Colonic mucosa (tissue), 4 donors: ENCODE measurements at places on chromosomes 2 and 18. TPM values are rescaled to one million over a fixed set of nuclear protein-coding genes. Genes with fewer than 3 reads are reported as not detected.

IL1A gene
- total RNA-seq, result not detected

C2orf80 gene
- total RNA-seq, result not detected

CFAP210 gene
- total RNA-seq, result not detected

SULT1C2 gene
- total RNA-seq, result 6.1 TPM

MALL gene
- 213 TPM for total RNA-seq

ERLEC1 gene
- total RNA-seq, result 34.2 TPM

SCYGR4 gene
- total RNA-seq, result not detected

FNDC4 gene
- 1.1 TPM for total RNA-seq

CTAGE1 gene
- not detected for total RNA-seq

CFC1 gene
- 0.44 TPM for total RNA-seq

PTPRN gene
- 1.9 TPM for total RNA-seq

GRCh38 chr2:169095621-169096105 lies 26.3 kb downstream of the DHRS9 start:
- no peaks in the 10 kb centered on the region for H3K36me3 ChIP-seq
- H3K27ac ChIP-seq, result no peak overlapping the region
- H3K27me3 ChIP-seq, result no peaks in the 10 kb centered on the region
- no peak for DNase-seq
- peaks cover 3% of the 10 kb centered on the region for H3K4me1 ChIP-seq
- no peak overlapping the region for H3K4me3 ChIP-seq

- DNase-seq, result no peak
- no peaks in the 10 kb centered on the region for H3K27me3 ChIP-seq
- no peaks in the 10 kb centered on the region for H3K4me1 ChIP-seq
- no peaks in the 10 kb centered on the region for H3K36me3 ChIP-seq
- no peak overlapping the region for H3K4me3 ChIP-seq
- H3K27ac ChIP-seq, result no peak overlapping the region
Measured at GRCh38 chr18:46607926-46608325, 49.1 kb downstream of the LOXHD1 start.

DNA sequence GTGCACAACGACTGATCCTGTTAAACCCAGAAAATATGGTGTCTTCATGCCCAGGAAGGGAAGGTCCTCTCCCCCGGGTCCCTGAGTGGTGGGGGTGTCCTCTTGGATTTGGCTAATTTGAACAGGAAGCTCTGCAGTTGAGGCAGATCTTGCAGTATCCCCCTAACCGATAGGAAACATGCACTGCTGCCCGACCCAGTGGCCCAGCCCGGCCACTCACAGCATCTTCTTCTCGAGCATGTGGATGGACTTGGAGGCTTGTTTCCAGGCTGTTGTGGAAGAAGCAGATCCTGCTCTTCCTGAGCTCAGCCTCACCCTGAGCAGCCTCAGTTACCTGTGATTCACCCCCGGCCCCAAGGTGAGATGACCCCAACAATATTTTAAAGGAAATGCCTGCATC lies 46.4 kb upstream of the ASB1 start:
- H3K4me3 ChIP-seq, result no peak overlapping the region
- H3K4me1 ChIP-seq, result no peaks in the 10 kb centered on the region
- DNase-seq, result no peak
- H3K27ac ChIP-seq, result no peak overlapping the region

DNA sequence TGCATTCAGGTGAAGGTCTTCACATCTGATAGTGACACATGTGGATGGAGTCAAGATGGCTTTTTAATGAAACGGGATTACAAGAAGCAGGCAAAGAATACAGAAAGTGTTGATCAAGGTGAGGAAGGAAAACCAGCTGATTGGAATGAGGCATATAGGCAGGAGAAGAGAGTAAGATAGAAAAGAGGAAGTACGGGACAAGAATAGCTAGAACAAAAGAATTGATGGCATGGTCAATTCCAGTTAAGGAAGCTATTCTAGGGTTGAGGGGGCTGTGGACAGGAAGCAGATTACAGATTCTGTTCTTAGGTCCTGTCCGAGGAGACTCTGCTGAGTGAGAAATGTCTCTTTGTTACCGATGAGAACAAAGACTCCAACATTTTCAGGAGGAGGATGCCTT lies 13.2 kb upstream of the NCK2 start:
- no peak overlapping the region for H3K27ac ChIP-seq
- DNase-seq, result no peak
- no peaks in the 10 kb centered on the region for H3K4me1 ChIP-seq
- H3K36me3 ChIP-seq, result no peaks in the 10 kb centered on the region
- H3K27me3 ChIP-seq, result no peaks in the 10 kb centered on the region

GRCh38 chr2:136173126-136173525 lies 55.2 kb upstream of the CXCR4 start:
- H3K4me3 ChIP-seq, result no peak overlapping the region
- no peaks in the 10 kb centered on the region for H3K36me3 ChIP-seq
- DNase-seq, result no peak

DNA sequence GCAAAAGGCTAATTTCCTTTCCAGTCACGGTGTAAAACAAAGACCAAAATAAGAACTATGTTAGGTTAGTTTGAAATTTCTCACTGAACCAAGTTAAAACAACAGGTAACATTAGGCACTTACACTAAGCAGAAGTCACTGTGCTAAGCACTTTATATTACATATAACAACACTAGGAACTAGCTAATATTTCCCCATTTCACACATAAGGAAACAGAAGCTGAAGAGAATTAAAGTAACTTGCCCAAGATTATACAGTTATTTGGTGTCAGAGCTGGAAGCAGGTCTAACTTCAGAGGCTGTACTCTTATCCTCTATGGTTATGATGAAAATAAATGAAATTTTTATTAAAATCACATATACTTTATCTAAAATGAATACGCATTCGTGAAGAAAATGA lies 5.9 kb downstream of the ITSN2 start:
- no peak overlapping the region for H3K27ac ChIP-seq
- H3K4me1 ChIP-seq, result no peaks in the 10 kb centered on the region
- no peak overlapping the region for H3K4me3 ChIP-seq
- H3K36me3 ChIP-seq, result no peaks in the 10 kb centered on the region

DNA sequence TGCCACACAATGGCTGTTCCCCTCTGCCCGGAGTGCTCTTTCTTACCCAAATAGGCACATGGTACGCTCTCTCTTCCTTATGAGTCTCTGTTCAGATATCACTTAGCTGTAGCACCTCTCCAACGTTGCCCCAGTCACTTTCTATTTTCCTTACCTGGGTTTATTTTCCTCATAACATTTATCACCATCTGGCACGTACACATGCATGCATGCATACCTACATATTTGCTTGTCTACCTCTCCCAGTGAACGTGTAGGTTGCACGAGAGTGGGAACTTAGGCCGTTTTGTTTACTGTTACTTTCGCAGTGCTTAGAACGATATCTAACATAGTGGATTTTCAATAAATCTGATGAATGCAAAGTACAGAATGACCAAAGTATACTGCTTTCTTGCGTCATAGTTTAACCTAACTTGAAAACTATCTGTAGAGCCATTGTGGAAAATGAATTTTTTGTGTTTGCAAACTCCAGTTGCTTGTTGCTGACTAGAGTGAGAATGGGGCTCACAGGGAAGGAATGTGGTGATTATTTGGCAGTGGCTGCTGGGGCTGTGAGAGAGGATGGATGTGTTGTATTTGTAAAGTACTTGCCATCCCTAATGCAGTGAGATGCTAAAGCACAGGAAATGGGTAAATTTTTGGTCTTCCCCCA lies 47.1 kb downstream of the ACSL3 start:
- DNase-seq, result no peak
- no peaks in the 10 kb centered on the region for H3K36me3 ChIP-seq
- H3K27ac ChIP-seq, result no peak overlapping the region
- no peaks in the 10 kb centered on the region for H3K27me3 ChIP-seq
- H3K4me1 ChIP-seq, result no peaks in the 10 kb centered on the region
- no peak overlapping the region for H3K4me3 ChIP-seq

GRCh38 chr18:13538630-13539029 lies 187.7 kb downstream of the FAM210A start:
- no peak for DNase-seq
- H3K36me3 ChIP-seq, result no peaks in the 10 kb centered on the region
- H3K4me3 ChIP-seq, result no peak overlapping the region
- H3K27ac ChIP-seq, result peak overlapping the region; percentile 75
- H3K4me1 ChIP-seq, result peaks cover 22% of the 10 kb centered on the region
- no peaks in the 10 kb centered on the region for H3K27me3 ChIP-seq

GRCh38 chr18:59265246-59265973 lies 7.8 kb downstream of the RAX start:
- no peaks in the 10 kb centered on the region for H3K4me1 ChIP-seq
- peaks cover 72% of the 10 kb centered on the region for H3K27me3 ChIP-seq
- peak overlapping the region; percentile 16 for H3K4me3 ChIP-seq
- no peak for DNase-seq

DNA sequence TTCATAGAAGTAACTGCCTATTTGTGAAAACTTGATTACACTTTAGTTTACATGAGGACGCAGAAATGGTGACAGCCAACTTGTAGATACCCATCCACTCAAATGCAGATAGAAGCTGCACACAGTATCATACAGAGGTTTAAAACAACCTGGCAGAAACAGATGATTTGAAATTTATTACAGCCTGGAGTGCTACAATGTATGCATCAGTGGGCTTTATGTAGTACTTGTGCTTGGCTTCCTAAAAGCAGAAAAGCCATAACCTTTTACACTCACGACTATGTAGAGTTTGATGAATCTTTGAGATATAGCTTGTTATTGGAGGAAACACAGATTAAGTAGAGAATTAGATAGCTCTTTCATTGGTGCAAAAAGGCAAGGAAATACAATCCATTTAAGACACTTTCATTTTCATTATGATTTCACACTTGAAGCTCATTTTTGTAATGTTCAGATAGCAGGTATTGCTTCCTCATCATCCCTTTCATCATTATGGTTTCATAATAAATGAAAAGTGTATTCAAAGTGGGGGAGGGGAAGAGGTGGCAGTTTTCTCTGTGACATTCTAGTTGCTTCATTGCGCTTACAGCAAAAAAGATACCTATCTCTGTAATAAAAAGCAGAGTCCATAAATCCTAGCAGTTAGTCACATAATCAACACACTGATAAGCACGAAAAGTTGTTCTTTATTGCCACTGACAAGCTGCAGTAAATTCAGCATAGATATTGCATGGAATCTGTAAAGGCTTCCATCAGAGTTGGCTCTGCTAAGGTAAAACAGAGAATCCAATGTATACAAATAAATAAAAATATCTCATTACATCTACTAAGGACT lies 789.8 kb upstream of the FSHR start:
- no peaks in the 10 kb centered on the region for H3K4me1 ChIP-seq
- H3K4me3 ChIP-seq, result no peak overlapping the region
- H3K36me3 ChIP-seq, result no peaks in the 10 kb centered on the region

- no peak overlapping the region for H3K27ac ChIP-seq
- no peaks in the 10 kb centered on the region for H3K27me3 ChIP-seq
- H3K4me1 ChIP-seq, result no peaks in the 10 kb centered on the region
- no peak overlapping the region for H3K4me3 ChIP-seq
Measured at GRCh38 chr2:61354543-61355197, 116.2 kb downstream of the USP34 start.

GRCh38 chr2:38214209-38214717 lies 138.3 kb upstream of the CYP1B1 start:
- H3K27ac ChIP-seq, result no peak overlapping the region
- no peaks in the 10 kb centered on the region for H3K36me3 ChIP-seq
- H3K4me3 ChIP-seq, result no peak overlapping the region
- H3K4me1 ChIP-seq, result no peaks in the 10 kb centered on the region

- no peak for DNase-seq
- H3K27ac ChIP-seq, result no peak overlapping the region
- H3K4me1 ChIP-seq, result no peaks in the 10 kb centered on the region
- no peak overlapping the region for H3K4me3 ChIP-seq
- H3K27me3 ChIP-seq, result no peaks in the 10 kb centered on the region
Measured at GRCh38 chr18:32911660-32912284, 138.9 kb upstream of the KLHL14 start.

DNA sequence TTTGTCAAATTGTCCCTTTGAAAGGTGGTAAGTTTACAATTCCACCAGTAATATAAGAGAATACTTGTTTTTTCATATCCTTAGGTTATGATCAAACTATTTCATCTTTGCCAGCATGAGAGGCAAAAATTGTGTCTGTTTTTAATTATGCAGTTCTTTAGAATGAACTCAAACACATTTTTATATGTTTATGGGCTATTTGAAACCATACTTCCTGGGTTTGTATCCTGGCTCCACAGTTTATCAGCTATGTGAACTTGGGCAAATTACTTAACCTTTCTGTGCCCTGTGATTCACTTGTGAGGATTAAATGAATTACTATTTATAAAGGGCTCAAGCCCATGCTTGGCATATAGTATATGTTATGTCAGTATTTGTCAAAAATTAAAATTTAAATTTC lies 109.4 kb downstream of the TANC1 start:
- H3K4me3 ChIP-seq, result no peak overlapping the region
- H3K4me1 ChIP-seq, result no peaks in the 10 kb centered on the region
- DNase-seq, result no peak
- no peaks in the 10 kb centered on the region for H3K36me3 ChIP-seq
- no peak overlapping the region for H3K27ac ChIP-seq

DNA sequence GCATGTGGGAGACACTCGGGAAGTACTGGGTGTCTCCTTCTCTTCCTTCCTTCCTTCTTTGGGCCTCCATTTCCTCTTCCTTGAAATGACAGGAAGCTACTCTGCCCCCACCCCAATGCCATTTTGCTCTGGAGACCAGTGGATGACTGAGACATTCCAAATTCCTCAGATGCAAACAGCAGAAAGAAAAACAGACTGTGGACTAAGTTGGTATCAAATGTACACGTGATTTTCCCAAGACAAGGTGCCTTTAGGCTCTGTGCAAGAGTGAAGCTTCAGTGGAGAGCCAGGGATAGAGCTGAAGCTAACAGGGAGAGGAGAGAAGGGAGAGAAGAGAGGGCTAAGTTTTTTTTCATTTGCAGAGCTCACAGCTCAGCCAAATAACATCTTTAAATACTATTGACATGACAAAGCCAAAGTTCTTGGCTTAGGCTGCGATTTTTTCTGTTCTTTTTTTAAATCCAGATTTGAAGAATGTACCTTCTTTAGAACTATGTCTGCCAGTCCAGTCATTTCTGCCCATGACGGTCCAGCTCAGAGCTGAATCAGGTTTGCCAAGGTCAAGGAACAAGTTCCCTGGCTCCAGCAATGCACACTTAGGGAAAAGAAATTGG lies 84.5 kb upstream of the LCLAT1 start:
- no peaks in the 10 kb centered on the region for H3K27me3 ChIP-seq
- no peak overlapping the region for H3K4me3 ChIP-seq
- H3K4me1 ChIP-seq, result no peaks in the 10 kb centered on the region
- H3K36me3 ChIP-seq, result no peaks in the 10 kb centered on the region
- DNase-seq, result no peak
- no peak overlapping the region for H3K27ac ChIP-seq

GRCh38 chr2:160331258-160332025 lies 131.4 kb upstream of the ITGB6 start:
- H3K27me3 ChIP-seq, result no peaks in the 10 kb centered on the region
- H3K27ac ChIP-seq, result no peak overlapping the region
- no peak overlapping the region for H3K4me3 ChIP-seq
- no peak for DNase-seq
- H3K4me1 ChIP-seq, result no peaks in the 10 kb centered on the region

DNA sequence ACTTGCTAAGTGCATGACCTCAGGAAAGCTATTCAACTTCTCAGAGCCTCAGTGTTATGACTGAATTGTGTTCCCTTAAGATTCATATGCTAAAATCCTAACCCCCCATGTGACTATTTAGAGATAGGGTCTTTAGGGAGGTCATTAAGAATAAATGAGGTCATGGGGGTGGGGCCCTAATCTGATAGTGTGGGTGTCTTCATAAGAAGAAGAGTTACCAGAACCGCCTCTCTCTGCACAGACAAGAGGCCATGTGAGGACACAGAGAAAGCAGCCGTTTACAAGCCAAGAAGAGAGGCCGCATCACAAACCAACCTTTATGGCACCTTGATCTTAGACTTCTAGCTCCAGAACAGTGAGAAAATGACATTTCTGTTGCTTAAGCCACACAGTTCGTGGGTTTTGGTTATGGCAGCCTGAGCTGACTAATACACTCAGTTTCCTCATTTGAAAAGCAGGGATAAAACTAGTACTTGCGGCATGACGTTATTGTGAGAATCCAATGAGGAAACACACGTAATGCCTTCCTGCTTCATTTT lies 9.9 kb downstream of the SH2D6 start:
- no peak overlapping the region for H3K4me3 ChIP-seq
- peaks cover under 1% of the 10 kb centered on the region for H3K4me1 ChIP-seq
- no peak for DNase-seq
